ENCODE measurements at places on chromosomes 2 and 18.

- DNase-seq: no peak
These were observed 4.7 kb upstream of the HOXD10 start for GRCh38 chr2:176111846-176112374.

GRCh38 chr2:119739580-119740255, 20.0 kb upstream of the PTPN4 start:
- DNase-seq: no peak

DNA sequence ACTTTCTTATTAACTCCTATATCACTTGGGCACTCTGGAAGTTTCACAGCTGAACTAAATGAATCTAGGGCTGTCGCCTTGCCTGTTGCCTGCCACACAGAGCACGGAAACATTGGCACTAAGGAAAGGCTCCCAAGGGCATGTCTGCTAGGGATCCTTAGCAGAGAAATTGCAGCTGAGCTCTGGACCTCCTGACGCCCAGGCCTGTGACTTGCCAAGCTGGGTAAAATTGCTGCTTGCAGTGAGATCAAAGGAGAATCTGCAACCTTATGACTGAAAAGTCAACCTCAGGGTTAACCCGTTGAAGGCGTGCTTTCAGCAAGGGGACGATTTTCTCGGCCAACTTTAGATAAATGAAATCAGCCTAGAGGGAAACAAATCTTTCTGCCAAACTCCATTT, 189.8 kb downstream of the NCK2 start:
- DNase-seq: no peak

DNA sequence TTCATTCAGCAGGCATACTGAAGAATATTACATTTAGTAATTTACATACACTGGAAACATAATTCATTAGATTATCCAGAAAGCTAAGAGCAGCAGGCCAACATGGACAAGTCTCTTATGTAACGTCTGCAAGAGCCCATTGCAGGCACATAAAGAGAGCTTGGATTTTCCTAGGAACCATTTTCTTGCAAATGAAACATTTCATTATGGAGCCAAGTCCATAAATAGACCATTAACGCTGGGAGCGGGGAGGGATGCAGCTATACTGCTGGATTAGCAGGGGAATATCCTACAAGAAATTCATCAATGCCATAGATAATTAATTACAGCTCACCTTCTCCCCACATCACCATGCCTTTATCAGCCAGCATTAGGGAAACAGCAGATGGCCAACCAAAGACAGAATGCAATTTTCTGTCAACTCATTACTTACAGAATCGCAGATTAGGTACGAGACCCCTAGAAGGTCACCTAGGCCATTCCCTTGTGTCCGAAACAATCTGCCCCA, 170.4 kb downstream of the C1D start:
- DNase-seq: no peak

DNA sequence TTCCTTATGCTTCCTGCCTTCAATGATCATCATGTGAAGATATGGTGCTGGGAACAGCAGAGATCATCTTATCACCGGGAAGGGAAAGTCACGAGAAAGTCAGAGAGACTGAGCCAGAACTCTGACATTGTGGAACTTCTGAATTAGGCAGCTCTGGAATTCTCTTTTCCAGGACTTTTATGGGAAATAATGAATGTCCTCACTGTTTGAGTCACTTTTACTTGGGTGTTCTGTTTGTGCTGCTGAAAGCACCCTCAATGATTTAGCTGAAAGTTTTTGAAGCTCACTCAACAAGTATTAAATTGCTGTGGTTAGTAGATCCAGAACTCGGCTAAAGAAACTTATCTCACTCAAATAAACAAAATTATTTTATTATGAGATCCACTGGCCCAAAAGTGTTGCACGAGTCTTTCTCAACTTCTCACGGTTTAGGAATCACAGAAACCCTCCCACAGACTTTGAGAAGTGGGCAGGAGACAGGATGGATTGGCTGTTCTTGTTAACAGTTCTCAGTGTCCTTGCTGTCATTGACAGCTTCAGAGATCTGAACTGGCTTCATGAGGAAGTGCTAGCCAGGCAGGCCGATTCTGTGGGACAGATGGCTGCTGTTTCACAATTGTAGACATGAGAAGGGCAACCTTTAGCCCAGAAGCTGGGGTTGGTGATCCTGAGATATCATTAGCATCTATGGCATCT, 26.4 kb upstream of the ATRAID start:
- peak; percentile 67 for DNase-seq

DNA sequence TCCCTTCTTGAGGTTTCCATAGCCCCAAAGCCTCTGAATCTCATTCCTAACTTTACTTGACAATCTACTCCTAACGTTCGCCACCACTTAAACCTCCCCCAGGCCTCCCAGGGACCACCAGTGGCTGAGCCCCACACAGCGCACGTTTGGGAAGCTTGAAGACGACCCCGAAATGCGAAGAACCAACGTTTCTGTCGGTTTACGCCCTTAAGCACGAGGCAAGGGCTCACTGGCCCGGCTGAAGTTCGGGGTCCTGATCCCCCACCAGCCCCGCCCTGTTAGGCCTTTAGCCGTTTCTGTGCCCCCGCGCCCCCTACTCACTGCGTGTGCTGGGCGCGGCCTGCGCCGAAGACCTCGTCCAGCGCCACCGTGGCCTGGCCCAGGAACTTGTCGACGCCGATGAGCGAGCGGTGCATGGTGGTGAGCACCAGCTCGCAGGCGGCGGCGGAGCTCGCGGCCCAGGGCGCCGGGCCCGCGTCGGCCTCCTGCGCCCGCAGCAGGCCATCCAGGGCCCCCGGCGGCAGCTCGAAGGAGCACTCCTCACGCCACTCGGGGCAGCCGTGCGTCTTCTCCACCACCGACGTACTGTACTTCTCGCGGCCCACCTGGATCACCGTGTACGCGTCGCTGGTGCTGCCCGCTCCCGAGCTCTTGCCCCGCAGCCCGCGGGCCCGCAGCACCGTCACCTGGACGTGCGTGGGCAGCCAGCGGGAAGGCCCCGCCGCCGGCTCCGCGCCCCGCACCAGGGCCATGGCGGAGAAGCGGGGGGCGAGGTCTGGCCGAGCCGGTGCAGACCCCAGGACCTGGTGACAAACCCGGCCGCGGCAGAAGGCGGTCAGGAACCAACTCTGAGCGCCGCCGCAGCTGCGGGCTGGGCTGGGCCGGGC, 479 bp downstream of the RAB11FIP5 start:
- DNase-seq: peak; percentile 46

GRCh38 chr2:237979331-237979730, 12.5 kb downstream of the UBE2F start:
- DNase-seq: no peak

DNA sequence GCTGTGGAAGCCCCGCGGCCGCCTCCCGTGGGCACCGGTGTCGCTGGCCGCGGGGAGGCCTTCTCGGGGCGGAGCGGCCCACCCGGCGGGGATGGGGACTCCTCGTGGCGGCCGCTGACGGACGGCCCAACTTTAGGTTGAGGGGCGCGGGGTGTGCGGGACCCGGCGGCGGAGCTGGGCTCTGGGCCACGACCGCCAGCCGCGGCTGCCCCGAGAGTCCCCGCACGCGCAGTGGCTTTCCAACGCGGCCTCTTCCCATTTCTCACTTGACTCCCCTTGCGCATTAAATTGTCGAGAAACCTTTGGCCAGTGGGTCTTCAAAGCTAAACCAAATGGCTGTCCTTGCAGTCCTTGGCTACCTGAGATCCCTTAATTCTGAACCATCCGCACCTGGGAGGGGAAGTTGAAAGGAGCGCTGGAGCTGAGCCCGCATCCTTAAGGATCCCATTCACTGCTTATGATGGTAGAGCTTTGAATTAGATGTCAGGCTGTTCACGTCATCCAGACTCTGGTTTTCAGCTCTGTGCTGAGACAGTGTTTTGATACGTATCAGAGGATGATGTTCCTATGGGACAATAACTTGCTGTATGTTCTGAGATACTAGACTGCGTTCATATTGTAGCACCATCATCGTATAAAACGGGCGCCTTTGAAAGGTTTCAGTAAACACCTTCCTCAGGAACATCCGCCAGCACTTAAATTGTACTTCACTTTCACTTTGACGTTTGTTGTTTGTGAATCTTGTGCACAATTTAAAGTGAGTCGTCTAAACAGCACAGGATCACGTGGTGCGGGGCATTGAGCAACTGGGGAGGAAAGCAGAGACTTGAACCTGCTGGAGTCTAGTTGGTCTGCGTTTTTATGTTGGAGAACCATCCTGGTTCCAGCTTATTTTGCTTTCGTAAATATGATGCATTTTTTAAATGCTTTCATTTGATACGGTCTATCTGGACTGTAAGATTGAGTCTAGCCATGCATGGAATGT, 874 bp downstream of the CLIP4 start:
- peak; percentile 57 for DNase-seq

GRCh38 chr2:4101936-4102335, 398.6 kb downstream of the DCDC2C start:
- no peak for DNase-seq

- no peak for DNase-seq
These were observed 83.6 kb upstream of the ETAA1 start for GRCh38 chr2:67313536-67313935.

GRCh38 chr2:158567208-158567607, 110.5 kb downstream of the PKP4 start:
- DNase-seq: no peak

GRCh38 chr2:44801289-44801840, 140.1 kb upstream of the SIX3 start:
- no peak for DNase-seq

- no peak for DNase-seq
These were observed 16.2 kb upstream of the CXCR4 start for GRCh38 chr2:136134126-136134525.

- peak; percentile 62 for DNase-seq
These were observed 6.5 kb downstream of the NCAPH start for GRCh38 chr2:96342085-96342484.

DNA sequence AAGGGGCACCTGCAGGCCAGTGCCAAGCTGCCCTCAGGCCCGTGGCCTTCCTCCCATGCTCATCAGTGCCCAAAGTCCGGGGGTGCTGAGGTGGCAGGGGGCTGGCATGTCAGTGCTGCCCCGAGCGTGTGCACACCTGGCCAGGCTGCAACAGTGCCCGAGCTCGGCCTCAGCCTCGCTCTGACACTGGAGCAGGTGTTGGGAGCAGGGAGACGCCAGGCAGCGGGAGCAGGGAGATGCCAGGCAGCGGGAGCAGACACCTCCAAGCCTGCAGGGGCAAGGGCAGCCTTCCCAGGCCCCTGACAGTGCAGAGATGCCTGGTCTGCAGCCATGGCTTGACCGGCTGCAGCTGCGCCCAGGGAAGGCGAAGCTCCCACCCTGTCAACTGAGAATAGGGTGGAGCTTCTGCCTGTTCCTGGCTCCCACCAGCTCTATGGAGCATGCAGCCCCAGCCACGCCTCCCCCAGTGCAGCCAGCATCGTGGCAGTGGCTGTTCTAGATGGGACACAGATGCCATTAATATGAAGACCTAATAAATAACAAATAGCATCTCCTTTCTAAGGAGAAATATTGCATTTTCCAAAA, 82.4 kb downstream of the DTNB start:
- no peak for DNase-seq

GRCh38 chr2:240350696-240351087, 84.8 kb upstream of the GPC1 start:
- DNase-seq: no peak

DNA sequence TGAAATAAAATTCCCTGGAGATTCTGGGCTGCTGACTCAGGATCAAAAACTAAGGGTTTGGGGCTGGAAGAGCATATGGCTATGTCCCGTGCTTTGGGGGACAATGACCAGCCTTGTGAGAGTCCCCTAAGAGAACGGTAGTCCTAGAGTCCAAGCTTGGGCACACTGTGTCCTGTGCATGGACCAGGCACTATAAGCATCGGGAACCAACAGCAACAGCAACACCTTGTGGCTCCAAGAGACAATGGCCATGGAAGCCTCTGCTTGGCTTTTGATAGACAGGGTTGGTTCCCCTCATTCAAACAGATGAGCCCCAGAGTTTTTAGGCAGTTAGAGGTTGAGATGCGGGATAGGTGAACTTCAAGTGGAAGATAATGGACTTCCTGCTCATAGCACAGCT, 294.4 kb upstream of the CHAC2 start:
- DNase-seq: no peak

GRCh38 chr2:84481702-84482101, 22.6 kb upstream of the SUCLG1 start:
- peak; percentile 50 for DNase-seq

- DNase-seq: no peak
These were observed 89.0 kb upstream of the UNC80 start for GRCh38 chr2:209682646-209683045.

GRCh38 chr18:31891566-31891965, 51.4 kb downstream of the TRAPPC8 start:
- DNase-seq: no peak

DNA sequence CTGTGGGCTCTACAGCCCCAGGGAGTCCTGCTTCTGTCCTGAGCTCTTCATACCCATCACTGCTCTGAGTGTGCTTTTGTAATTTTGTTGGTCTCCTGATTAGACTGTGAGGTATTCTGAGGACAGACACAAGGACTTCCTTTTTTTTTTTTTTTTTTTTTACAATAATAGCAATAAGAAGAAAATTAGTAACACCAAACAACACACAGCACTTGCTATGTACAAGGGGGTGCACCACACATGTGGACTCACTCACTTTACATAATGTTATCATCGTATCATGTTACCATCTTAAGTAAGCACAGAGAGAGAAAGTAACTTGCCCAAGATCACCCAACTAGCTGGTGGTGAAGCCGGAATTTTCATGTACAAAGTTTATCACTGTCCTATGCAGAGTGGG, 34.6 kb downstream of the MBP start:
- DNase-seq: no peak

GRCh38 chr2:122368576-122369243, 613.3 kb downstream of the TSN start:
- DNase-seq: no peak

GRCh38 chr2:106701203-106702022, 184.6 kb downstream of the ST6GAL2 start:
- no peak for DNase-seq

DNA sequence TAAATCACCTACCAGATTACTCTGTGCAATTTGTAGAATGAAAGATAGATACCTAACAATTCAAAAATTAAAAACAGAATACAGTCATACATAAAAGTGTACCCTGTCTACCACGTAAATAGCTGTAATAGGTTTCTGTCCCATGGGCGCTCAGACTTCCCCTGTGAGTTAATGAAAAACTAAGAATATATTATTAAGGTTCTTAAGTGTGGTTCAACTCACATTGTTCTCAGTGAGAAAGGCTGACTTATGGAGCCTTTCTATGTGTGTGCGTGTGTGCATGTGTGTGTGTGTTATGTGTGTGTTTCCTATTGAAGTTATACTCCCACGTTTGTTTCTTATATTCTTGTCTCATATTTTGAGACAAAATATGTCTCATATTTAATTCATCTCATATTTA, 114.6 kb upstream of the CD302 start:
- DNase-seq: no peak

- DNase-seq: no peak
These were observed 184.2 kb upstream of the ZEB2 start for GRCh38 chr2:144703852-144704708.

DNA sequence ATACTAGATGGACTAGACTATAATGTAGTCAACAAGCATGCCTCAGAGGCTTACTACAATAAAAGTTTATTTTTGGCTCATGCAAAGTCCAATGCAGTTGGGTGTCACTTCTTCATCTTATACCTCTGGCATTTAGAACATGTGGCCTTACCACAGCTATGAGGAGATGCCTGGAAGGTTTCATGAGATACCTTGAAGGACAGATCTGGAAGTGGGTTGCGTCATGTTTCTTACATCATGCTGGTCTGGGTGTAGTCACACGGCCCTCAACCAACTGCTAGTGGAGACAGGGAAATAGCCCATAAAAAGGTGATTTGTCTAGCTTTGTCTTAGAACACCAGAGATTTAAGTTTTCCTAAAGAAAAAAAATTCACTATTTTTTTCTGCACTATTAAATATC, 91.7 kb upstream of the MMADHC start:
- peak; percentile 6 for DNase-seq

GRCh38 chr2:101644842-101645383, 52.6 kb upstream of the MAP4K4 start:
- no peak for DNase-seq

Measured in hepatic stellate cell (primary cell).